Ovary (tissue), 10 donors: ENCODE measurements at places on chromosomes 5 and 9. TPM values are rescaled to one million over a fixed set of nuclear protein-coding genes. Genes with fewer than 3 reads are reported as not detected.

- H3K36me3 ChIP-seq: no peaks in the 10 kb centered on the region
- H3K4me3 ChIP-seq: no peak overlapping the region
- no peaks in the 10 kb centered on the region for H3K27me3 ChIP-seq
These were observed 88.4 kb upstream of the SLIT3 start for GRCh38 chr5:169389318-169389717.

DNA sequence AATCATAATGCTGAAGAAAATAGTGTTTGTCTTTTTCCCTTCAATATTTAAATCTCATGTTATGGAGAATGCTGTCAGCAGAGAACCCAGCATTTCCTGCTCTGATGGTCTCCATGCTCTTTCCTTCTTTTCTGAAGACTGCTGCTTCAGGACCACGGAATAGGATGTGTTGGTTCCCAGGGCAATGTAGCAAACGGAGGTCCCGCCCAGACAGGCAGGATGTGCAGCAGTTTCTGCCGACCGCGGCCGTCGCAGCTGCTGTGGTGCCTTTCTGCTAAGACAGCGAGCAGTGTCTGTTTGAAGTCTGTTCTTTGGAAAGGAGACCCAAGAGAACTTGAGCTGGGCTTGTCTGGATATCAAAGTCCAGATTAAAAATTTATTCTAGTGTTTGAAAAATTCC, 654.3 kb downstream of the CCDC171 start:
- peak overlapping the region; percentile 6 for H3K4me3 ChIP-seq
- DNase-seq: peak; percentile 73
- H3K27ac ChIP-seq: peak overlapping the region; percentile 59
- H3K27me3 ChIP-seq: no peaks in the 10 kb centered on the region
- H3K36me3 ChIP-seq: no peaks in the 10 kb centered on the region
- no peaks in the 10 kb centered on the region for H3K4me1 ChIP-seq

DNA sequence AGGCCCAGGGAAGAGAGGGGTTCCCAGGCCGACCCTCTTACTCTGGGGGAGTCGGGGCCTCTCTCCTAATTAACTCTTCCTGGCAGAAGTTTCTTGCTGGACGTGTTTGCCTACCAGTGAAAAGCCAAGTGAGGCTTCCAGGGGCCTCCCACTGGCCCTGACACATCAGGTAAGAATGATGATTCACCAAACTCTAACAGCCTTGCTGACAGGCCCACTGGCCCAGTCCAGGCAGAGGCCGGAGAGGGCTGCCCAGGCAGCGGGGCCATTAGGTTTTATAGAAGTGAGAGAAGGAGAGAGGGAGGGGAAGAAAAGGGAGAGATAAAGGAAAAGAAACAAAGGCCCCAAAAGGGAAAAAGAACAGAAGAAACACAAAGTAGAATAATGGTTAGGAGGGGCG, 50.8 kb upstream of the FOXE1 start:
- no peak for DNase-seq
- no peak overlapping the region for H3K27ac ChIP-seq
- H3K36me3 ChIP-seq: no peaks in the 10 kb centered on the region
- no peak overlapping the region for H3K4me3 ChIP-seq
- no peaks in the 10 kb centered on the region for H3K27me3 ChIP-seq
- no peaks in the 10 kb centered on the region for H3K4me1 ChIP-seq

DNA sequence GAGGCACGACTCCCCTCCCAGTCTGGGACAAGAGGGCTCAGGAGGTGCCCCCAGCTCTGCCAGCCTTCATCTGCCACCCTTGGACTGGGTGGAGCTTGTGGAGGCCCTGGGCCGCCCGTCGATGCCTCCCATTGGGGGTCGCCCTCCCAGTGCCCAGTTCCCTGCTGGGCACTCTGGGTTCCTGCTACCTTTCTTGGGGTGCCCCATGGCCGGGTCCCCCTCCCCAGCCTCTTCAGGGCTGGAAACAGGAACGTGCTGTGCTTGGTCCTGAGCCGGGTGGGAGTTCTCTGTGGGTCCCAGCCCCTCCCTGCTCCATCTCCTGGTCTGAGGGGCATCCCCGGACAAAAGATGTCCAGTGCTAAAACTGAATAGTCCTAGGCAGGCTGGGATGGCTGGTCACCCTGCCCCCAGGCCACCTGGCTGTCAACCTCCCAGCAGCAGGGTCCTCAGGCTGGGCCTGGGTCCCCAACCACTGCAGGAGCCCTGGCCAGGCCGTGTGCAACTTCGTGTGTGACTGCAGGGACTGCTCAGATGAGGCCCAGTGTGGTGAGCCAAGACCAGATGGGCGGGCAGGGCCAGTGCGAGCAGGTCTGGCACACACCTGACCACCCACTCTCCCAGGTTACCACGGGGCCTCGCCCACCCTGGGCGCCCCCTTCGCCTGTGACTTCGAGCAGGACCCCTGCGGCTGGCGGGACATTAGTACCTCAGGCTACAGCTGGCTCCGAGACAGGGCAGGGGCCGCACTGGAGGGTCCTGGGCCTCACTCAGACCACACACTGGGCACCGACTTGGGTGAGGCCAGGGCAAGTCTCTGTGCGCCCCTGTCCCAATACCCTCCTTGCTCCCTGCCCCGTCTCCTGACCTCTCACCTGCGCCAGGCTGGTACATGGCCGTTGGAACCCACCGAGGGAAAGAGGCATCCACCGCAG, 784 bp downstream of the MAMDC4 start:
- no peak overlapping the region for H3K27ac ChIP-seq
- DNase-seq: no peak
- H3K27me3 ChIP-seq: peaks cover 2% of the 10 kb centered on the region
- H3K4me1 ChIP-seq: peaks cover 10% of the 10 kb centered on the region
- H3K4me3 ChIP-seq: no peak overlapping the region

DNA sequence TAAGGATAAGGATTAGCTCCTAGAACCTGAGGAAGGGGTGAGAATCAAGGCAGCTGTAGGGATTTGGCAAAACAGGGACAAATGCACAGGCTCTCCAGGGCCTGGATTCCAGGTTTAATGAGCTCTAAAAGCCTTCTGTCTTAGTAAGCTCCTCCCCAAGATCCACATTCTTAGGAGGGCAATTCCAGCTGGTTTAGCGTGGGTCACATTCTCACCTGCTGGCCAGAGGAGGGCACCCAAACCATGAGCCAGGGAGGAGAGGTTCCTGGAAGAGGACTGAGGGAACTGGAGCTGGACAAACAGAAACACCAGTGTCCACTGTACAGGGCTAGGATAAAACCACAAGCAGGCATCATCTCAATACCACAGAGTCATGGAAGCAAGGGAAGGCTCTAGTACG, 480.0 kb downstream of the CCDC171 start:
- no peaks in the 10 kb centered on the region for H3K27me3 ChIP-seq
- DNase-seq: no peak
- no peaks in the 10 kb centered on the region for H3K36me3 ChIP-seq
- H3K4me1 ChIP-seq: no peaks in the 10 kb centered on the region
- no peak overlapping the region for H3K4me3 ChIP-seq

GRCh38 chr9:93387791-93388190, 63.7 kb upstream of the FAM120A start:
- no peaks in the 10 kb centered on the region for H3K4me1 ChIP-seq
- no peak overlapping the region for H3K27ac ChIP-seq
- DNase-seq: no peak
- H3K36me3 ChIP-seq: no peaks in the 10 kb centered on the region
- no peaks in the 10 kb centered on the region for H3K27me3 ChIP-seq
- no peak overlapping the region for H3K4me3 ChIP-seq

- peaks cover 4% of the 10 kb centered on the region for H3K4me1 ChIP-seq
- H3K27me3 ChIP-seq: no peaks in the 10 kb centered on the region
- H3K27ac ChIP-seq: no peak overlapping the region
These were observed 83.8 kb upstream of the FREM1 start for GRCh38 chr9:14993901-14994554.

DNA sequence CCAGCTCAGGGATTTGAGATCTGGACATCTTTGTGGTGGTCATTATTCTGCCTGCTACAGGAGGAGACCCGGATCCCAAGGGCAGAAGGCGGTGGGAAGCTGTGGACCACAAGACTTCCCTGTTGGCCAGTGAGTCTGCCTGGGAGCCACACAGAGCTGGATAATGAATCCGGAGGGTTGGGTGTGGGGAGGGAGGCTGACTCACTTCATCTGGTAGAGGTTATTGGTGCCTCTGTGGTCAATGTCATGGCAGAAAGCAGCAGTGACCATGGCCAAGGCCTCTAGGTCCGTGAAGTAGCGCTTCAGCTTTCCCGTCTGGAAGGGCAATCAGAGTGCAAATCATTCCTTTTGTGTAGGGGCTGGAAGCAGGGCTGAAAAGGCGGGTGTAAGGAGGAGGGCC, 58.5 kb downstream of the PDE6A start:
- peaks cover 1% of the 10 kb centered on the region for H3K4me1 ChIP-seq
- no peak for DNase-seq
- no peaks in the 10 kb centered on the region for H3K27me3 ChIP-seq
- no peak overlapping the region for H3K27ac ChIP-seq

GRCh38 chr5:16568875-16569580, 47.8 kb downstream of the RETREG1 start:
- H3K4me1 ChIP-seq: no peaks in the 10 kb centered on the region
- no peaks in the 10 kb centered on the region for H3K27me3 ChIP-seq
- no peak overlapping the region for H3K27ac ChIP-seq
- no peaks in the 10 kb centered on the region for H3K36me3 ChIP-seq

GRCh38 chr5:318341-318897, 3.1 kb upstream of the AHRR start:
- peaks cover 1% of the 10 kb centered on the region for H3K4me1 ChIP-seq
- no peaks in the 10 kb centered on the region for H3K27me3 ChIP-seq

GRCh38 chr5:124747791-124748686, 1.6 kb upstream of the ZNF608 start:
- no peaks in the 10 kb centered on the region for H3K36me3 ChIP-seq
- H3K4me1 ChIP-seq: peaks cover 3% of the 10 kb centered on the region
- H3K27me3 ChIP-seq: no peaks in the 10 kb centered on the region
- DNase-seq: no peak
- peak overlapping the region; percentile 62 for H3K27ac ChIP-seq
- peak overlapping the region; percentile 69 for H3K4me3 ChIP-seq

DNA sequence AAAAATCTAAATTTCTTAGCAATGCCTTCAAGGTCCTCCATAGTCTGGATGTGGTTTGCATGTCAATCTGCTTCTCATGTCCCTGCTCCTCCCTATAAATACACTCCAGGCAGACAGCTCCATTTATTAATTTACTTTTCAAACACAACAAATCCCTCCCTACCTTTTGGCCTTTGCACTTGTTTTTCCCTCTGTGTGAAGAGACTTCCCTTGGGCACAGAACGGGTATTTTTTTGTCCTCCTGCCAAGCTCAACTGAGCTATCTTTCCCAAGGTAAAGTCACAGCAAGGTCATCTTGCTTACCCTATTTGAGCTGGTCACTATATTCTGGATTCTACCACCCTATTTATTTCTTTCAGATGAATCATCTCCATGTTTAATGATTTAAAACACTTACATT, 159.6 kb upstream of the ANKH start:
- H3K4me1 ChIP-seq: no peaks in the 10 kb centered on the region
- no peaks in the 10 kb centered on the region for H3K36me3 ChIP-seq
- no peaks in the 10 kb centered on the region for H3K27me3 ChIP-seq

DNA sequence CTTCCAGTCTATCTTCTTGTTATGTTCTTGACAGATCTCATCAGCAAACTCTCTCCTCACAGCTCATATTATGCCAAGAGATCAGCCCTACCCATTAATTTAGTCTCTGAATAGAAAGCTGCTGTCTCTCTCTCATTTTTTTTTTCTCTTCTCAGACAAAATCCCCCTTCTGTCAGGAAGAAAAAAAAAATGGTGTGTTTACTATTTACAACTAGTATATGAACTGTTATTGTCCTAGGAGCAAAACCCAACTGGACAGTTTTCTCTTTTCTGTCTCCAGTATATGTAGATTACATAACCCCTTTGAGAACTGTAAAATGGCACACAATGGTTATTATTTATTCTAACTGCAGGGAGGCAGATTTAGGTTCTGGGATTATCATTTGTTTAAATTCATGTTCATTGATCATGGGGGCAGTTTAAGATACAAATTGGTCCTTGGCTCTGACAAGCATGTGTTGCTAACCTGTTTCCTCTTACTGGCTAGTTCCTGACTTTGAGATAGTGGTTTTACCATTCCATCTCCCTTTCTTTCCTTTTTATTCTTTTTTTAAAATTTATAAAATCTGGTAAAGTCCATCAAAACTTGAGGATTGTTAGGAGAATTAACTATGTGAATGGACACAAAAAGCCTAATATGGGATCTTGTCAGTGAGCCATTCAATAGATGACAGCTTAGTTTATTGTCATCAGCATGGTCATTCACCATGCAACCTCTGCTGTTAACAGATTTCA, 210.0 kb upstream of the PAPPA start:
- no peaks in the 10 kb centered on the region for H3K36me3 ChIP-seq
- no peak overlapping the region for H3K27ac ChIP-seq
- no peak for DNase-seq
- H3K4me3 ChIP-seq: no peak overlapping the region

ANKRD20A1 gene
- 1.7 TPM for total RNA-seq

PCDHAC2 gene
- 1.9 TPM for total RNA-seq

PLAA gene
- 20.2 TPM for total RNA-seq

PAIP2 gene
- 104 TPM for total RNA-seq

PLPP7 gene
- total RNA-seq: 11.9 TPM

F12 gene
- total RNA-seq: not detected

SLC6A3 gene
- 0.46 TPM for total RNA-seq

FOXD4L6 gene
- total RNA-seq: not detected

PCDHB3 gene
- total RNA-seq: 3.9 TPM

PCDHGB1 gene
- 3.7 TPM for total RNA-seq

FOXD4L4 gene
- not detected for total RNA-seq
